ENCODE measurements at places on chromosomes 2 and 18.
A peak's percentile ranks its signal among the peaks of the same experiment; 100 is the strongest.

GRCh38 chr2:230124235-230124634 is 55.5 kb upstream of the SLC16A14 start:
- DNase-seq: no peak

DNA sequence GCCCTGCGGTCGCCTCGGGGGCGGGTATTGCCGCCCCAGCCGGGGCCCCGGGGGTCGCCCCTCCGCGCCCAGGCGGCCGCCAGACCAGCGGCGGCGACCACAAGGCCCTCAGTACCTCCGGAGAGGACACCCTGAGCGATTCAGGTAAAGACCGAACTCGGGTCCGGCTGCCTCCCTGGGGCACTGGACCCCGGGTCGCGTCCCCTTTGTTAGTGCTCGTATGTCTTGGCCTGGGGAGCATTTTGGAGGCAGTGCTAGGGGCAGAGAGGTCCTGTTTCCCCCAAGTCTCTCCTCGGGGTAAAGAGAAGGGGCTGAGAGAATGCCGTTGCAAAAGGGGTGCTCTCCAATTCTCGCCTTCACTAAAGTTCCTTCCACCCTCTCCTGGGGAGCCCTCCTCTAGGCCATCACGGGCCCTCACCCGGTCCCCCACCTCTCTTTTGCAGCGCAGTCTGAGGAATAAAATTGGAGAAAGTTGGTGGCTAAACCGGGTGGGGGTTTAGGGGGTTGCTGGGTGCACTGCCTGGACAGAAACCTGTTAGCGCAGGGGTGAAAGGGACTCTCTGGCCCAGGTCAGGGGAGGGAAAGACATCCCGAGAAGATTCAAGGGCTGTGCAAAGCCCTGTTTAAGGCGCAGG is 2.5 kb downstream of the MYCN start:
- no peak for DNase-seq

GRCh38 chr2:206063635-206064034 is 22.3 kb downstream of the INO80D start:
- DNase-seq: no peak

GRCh38 chr18:48154828-48155227 is 224.4 kb upstream of the SMAD2 start:
- no peak for DNase-seq

DNA sequence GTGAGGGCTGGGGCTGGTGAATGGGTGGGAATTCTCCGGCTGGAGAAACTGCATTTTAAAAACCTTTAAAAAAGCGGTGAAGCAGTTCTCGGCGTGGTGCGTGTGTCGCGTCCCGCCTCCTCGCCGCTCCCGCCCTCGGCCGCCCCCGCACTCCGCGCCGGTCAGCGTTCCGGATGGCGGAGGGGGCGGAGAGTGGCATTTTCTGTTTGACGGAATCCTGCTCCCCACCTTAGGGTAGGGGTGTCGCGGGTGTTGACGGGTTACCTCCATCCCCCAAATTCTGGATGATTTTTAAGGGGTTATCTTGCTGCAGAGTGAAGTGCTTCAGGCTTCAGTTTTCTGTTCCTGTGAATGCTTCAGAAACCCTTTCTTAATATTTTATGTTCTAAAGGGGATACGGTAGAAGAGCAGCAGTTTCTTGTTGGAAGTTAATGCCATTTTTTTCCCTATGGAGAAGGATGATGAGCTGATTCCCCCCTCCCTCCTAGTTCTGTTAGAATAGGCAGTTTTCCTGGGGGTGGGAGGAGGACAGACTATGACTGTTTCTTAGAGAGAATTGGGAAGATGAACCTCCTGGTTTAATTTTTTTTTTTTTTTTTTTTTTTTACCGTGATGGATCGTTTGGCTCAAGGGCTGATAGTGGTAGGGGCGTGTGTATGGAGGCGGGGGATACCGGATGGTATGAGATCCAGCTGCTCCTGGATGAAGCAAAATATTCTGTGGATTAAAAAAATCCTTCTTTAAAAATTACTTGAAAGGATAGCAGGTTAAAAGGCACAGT is 756 bp downstream of the ABI2 start:
- DNase-seq: peak; percentile 31

DNA sequence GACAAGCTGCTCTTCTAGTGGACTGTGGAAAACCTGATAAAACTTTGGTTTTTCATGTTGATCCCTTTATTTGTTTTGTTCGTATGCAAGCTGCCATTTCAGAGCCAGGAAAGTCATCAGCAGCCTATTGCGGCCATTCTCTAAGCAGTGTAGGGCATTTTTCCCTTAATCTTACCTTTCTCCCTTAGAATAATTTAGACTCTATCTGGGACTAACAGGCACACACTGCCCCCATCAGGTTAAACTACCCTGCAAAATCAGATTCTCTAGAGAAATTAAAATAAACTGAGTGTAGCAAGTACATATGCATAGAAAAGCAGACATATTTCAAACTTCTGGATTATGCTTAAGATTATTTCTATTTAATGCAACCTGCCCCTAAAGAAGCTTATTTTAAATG is 347.5 kb downstream of the METTL4 start:
- DNase-seq: no peak

- DNase-seq: no peak
These were observed 24.2 kb upstream of the BZW1 start for GRCh38 chr2:200787351-200788120.

DNA sequence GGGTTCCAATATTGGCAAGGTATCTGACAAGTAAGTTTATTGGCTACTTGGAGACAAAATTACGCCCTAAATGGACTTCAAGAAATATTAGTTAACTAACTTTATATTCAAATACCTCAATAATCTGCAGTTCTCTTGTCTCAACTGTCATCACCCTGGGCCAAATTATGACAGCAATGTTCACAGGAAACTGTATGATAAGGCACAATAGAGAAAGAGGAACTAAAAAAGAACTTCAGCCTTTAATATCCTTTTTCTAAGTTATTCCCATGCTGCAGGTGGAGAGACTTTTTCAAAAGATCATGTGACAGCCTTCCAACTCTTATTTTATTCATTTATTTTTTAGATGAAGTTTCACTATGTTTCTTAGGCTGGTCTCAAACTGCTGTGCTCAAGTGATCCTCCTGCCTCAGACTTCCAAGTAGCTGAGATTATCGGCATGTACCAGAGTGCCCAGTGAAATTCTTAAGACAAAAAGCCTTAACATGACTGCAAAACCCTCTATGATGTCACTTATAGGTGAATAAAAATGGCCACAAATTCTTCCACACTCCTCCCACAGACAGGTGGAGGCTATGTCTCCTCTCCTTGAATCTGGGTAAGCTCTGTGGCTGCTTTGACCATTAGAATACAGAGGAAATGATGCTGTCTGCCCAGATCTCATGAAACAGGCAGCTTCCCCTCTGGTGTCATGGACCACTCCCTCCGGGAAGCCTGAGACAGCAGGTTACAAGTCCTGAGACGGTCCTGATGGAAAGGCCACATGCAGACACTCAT is 211.0 kb downstream of the TGIF1 start:
- DNase-seq: no peak

GRCh38 chr2:76556018-76556417 is 845.3 kb upstream of the GCFC2 start:
- no peak for DNase-seq

DNA sequence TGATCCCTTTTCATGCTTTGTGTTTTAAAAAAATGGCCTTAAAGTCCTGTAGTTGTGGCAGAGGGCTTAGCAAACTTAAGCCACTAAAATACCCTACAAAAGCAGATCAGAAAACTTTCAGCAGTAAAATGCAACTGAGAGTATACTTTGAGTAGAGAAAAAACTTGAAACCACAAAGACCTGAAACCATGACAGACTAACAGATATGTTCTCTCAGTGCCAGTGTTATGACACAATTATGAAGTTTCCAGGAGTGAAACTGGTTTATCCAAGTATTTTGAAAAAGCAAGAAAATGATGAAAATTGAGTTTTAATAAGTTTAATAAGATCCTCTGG is 74.5 kb downstream of the SPRED2 start:
- DNase-seq: no peak

- no peak for DNase-seq
These were observed 111.9 kb downstream of the AP1S3 start for GRCh38 chr2:223725494-223725893.

GRCh38 chr18:75209951-75210258 is 692 bp upstream of the TSHZ1 start:
- DNase-seq: peak; percentile 28

DNA sequence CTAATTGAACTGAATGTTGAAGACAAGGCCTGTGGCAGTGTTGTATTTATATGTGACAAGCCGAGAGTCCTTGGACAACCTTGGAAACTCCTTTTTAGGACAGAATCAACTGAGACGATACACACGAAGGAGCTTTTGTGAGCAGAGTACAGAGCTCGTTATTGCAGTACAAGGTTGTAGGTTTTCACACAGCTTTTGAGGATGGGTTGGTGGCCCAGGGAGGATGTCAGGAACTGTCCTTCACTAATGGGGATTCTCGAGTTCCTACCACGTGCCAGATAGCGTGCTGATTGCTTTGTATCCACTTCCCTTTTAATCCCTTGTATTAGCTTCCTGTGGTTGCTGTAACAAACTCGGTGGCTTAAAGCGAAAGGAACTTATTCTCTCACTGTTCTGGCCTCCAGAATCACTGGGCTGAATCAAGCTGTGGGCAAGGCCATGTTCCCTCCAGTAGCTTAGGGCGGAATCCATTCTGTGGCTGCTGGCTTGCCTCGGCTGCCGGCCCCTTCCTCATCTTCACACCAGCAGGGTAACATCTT is 20.2 kb downstream of the INPP4A start:
- DNase-seq: peak; percentile 70

GRCh38 chr2:144607891-144608521 is 88.1 kb upstream of the ZEB2 start:
- no peak for DNase-seq

- no peak for DNase-seq
These were observed 752 bp upstream of the BAZ2B start for GRCh38 chr2:159617100-159617499.

DNA sequence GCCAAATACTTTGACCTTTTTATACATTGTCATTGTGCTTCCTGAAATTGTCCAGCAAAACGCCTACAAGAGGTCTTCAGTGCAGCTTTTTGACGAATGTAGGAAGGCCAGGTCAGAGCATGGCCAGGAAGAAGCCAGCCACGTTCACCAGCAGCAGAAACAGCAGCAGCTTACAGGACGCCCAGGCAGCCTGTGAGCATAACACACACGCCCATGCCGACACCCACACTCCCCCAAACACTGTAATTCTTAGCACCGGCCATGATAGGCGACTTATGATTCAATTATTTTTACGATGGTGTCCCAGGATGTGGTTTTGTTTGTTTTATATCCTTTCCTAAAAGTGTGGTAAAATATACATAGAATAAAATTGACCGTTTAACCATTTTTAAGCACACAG is 249.1 kb upstream of the SALL3 start:
- no peak for DNase-seq

DNA sequence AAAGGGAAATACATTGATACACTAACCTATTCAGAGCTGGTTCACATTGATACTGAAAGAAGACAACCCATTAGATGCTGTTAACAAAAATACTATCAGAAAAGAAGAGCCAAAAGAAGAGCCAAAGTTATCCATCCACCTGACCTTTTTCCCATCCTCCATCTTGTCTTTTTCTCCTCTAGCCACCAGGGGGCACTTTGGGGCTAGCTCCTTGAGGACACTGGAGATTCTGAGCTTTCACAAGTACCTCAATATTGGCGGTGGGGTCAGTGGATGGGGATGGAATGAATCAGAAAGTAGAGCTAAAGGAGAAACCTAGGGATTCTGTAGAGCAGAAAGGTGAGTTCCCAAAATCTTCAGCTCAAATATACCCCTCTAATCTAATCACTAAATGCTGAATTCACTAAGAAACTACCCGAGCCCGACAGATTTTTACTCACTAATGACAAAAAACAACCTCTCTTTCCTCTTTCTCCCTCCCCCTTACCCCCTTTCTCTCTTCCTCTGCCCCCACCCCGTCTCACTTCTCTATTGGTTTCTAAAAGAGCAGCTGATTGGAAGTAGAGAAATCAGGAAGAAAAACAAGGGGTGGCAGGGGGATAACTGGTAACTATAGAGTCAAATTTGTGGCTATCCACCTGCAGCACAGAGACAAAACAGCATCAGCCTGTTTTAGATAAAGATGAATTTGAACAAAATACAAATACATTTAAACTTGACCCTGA is 203.3 kb downstream of the TCF4 start:
- no peak for DNase-seq

DNA sequence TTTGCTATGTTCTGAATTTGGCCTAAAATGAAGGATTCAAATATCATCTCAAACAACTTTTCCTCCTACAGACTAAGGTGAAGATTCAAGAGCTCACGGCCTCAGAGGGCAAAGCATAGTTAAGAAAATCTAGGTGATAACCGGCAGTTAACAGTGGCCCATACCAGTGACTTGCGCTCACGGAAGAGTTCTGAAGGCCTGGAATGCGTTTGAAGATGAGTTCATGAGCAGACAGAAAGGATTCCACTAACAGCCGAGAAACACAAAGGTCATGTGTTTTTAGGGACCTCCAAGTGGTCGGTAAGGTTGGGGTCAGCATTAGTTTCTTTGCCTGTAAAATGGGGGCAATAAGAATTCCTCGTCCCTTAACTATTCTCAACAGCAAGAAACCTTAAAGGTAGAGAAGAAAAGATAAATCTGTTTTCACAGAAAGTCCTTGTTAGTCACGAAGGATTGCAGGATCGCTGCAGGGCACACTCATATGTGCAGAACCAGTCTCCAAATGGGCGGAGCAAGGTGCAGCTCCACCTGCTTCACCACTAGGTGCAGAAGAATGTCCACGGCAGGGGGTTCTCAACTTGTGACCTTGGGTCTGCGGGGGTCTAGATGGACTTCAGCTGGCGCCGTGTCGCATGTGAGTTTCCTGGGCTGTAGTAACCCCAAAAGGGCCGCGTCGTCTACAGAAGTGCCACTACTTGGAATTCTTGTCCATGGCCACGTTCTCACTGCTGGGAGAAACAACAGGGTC is 708 bp upstream of the RPIA start:
- DNase-seq: peak; percentile 61

GRCh38 chr2:155157065-155157464 is 458.6 kb downstream of the KCNJ3 start:
- no peak for DNase-seq

GRCh38 chr18:9696112-9696511 is 12.0 kb upstream of the RAB31 start:
- DNase-seq: no peak

GRCh38 chr18:8261651-8262091 is 347.6 kb upstream of the RAB12 start:
- no peak for DNase-seq

GRCh38 chr2:219560037-219560892 is 11.1 kb downstream of the OBSL1 start:
- no peak for DNase-seq

DNA sequence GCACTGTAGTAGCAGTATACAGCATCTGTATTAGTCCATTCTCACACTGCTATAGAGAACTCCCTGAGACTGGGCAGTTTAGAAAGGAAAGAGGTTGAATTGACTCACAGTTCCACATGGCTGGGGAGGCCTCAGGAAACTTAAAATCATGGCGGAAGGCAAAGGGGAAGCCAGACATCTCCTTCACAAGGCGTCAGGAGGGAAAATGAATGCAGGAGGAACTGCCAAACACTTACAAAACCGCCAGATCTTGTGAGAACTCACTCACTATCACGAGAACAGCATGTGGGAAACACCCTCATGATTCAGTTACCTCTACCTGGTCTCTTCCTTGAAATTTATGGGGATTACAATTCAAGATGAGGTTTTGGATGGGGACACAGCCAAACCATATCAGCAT is 25.4 kb downstream of the MAP4K4 start:
- DNase-seq: no peak

- DNase-seq: no peak
These were observed 303.5 kb downstream of the HRH4 start for GRCh38 chr18:24763765-24764513.

Measured in activated CD4-positive, alpha-beta T cell treated with anti-CD3 and anti-CD28 coated beads, Interleukin-2, amount 10 ng/mL, durations not matched to agents 7 days and 5 days (primary cell).